MM.1S (cell line): ENCODE measurements at places on chromosomes 12 and 14.

- no peaks in the 10 kb centered on the region for H3K27me3 ChIP-seq
- no peak for DNase-seq
- no peak overlapping the region for H3K27ac ChIP-seq
- H3K4me1 ChIP-seq = no peaks in the 10 kb centered on the region
- H3K4me3 ChIP-seq = no peak overlapping the region
- H3K36me3 ChIP-seq = no peaks in the 10 kb centered on the region
Measured at GRCh38 chr12:20361416-20361815, 6.9 kb upstream of the PDE3A start.

- H3K4me1 ChIP-seq = 0 out of 2 replicates have a peak, but pooled peaks cover 6% of the 10 kb centered on the region
- peak overlapping the region; percentile 85 for H3K4me3 ChIP-seq
- H3K36me3 ChIP-seq = no peaks in the 10 kb centered on the region
- no peak for DNase-seq
Measured at GRCh38 chr14:92122761-92123160, 992 bp downstream of the CPSF2 start.

DNA sequence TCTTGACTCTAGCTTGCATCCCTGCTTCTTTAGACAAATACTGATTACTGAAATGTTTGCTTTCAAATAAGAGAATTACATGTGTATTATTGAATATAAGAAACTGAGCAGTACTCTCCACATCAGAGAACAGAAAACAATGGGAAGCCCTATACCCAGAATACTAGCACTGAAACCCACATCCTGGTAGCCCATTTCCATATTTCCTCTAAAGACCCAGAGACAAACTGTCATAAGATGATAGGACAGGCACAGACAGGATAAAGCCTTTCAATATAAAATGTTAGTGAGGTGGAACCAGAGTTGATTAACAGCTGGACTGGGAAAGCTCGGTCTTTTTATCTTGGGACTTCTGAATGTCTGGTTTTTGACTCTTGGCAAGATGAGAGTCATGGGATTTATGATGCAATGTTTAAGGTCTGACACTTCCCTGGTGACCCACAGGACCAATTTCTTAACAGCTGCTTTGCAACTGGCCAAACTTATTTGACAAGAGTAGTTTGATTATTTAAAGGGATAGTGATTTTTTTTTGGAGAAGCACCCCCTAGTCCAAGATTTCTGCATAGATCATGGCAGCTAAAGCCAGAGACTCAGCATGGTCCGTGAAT is 166.9 kb upstream of the ATXN7L3B start:
- H3K27me3 ChIP-seq = no peaks in the 10 kb centered on the region
- no peak overlapping the region for H3K27ac ChIP-seq
- no peak overlapping the region for H3K4me3 ChIP-seq
- no peak for DNase-seq

DNA sequence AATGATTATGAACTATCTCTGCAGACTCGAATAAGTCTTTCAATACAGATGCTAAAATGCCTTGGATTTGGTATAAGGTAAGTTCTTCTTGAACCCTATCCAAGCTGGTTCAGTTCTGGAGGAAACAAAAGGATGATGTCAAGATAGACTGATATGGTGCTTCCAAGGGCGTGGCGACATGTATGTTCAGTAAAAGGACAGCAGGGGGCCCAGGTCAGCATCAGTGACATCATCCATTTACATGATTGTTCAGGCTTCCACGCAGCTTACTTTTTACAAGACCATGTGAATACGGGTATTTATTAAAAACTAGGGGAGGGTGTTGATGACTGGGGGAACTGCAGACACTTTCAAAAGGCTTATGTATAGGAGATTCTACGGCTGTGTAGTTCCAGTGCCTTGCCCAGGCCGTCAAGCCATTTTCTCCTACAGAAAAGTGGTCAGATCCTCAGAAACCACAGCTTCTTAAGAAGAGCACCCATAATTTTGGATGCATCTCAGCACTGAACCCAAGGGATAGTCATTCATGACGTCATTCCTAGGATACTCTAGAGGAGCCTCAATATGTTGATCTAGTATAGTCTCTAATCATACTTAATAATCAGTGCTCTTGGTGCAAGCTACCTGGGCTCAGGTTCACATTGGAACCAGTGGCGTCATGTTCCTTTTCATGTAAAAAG is 527.7 kb downstream of the FUT8 start:
- no peaks in the 10 kb centered on the region for H3K36me3 ChIP-seq
- H3K4me3 ChIP-seq = no peak overlapping the region
- H3K27ac ChIP-seq = no peak overlapping the region
- H3K4me1 ChIP-seq = no peaks in the 10 kb centered on the region
- DNase-seq = no peak

GRCh38 chr14:64830961-64831360 is 48.7 kb downstream of the SPTB start:
- H3K27ac ChIP-seq = no peak overlapping the region
- H3K27me3 ChIP-seq = no peaks in the 10 kb centered on the region
- H3K36me3 ChIP-seq = no peaks in the 10 kb centered on the region
- DNase-seq = no peak

DNA sequence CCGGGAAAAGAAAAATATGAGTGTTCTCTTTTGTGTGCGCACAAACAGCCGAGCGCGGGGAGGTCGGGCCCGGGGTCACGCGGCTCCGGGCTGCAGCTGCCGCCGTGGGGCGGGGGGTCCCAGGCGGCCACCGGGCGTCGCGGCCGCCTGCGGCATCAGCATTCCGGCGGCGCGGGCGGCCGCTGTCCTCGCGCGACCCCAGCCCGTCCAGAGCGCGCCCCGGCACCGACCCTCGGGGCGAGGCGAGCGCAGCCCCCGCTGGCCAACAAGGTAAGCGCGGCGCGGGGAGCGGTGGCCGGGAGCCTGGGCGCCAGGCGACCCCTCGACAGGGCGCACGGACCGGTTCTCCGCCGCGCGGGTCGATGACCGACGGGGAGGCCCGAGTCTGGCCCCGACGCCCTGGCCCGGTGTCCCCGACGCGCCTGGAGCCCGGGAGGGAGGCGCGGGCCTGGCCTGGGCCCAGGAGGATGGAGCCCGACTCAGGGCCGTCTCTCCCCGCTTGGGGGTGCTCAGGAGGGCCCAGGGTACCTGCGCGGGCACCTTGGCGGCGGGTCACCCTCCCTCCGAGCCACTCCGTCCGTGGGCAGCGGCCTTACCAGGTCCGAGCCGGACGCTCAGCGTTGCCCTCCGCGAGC is 103.9 kb upstream of the DIO3 start:
- DNase-seq = no peak
- no peaks in the 10 kb centered on the region for H3K36me3 ChIP-seq
- H3K4me1 ChIP-seq = no peaks in the 10 kb centered on the region
- H3K27me3 ChIP-seq = peaks cover 65% of the 10 kb centered on the region

DNA sequence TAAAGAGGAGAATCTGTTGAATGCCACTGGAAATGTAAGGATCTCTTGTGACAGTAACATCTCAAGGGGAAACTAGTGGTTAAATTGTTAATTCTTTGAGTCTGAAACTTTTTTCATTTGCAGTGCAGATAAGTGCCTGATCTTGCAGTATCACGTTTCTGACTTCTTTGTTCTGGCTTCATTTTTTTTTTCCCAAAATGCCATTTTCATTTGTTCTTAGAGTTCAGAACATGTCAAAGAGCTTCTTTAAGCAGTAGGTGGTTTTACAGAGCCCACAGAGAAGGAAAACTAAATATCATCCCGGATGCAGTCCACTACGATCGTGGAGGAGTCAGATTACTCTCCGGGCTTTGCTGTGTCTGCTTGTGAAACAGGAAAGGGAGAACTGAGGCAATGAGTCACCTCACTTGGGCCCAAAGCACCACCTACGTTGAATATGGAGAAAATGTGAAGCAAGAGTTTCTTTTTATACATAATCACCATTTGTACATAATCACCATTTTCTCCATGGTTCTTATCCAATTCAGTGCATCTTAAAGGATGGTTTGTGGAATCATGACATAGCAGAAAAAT is 43.9 kb downstream of the HMGA2 start:
- no peak overlapping the region for H3K4me3 ChIP-seq

- no peaks in the 10 kb centered on the region for H3K4me1 ChIP-seq
- no peaks in the 10 kb centered on the region for H3K27me3 ChIP-seq
- no peak for DNase-seq
- no peak overlapping the region for H3K27ac ChIP-seq
- H3K4me3 ChIP-seq = no peak overlapping the region
Measured at GRCh38 chr12:24630446-24630845, 318.5 kb downstream of the BCAT1 start.

GRCh38 chr14:55120571-55121495 is 8.2 kb upstream of the LGALS3 start:
- no peak overlapping the region for H3K4me3 ChIP-seq
- no peaks in the 10 kb centered on the region for H3K4me1 ChIP-seq
- no peaks in the 10 kb centered on the region for H3K27me3 ChIP-seq
- H3K27ac ChIP-seq = no peak overlapping the region
- no peaks in the 10 kb centered on the region for H3K36me3 ChIP-seq
